SHP77 treated with DMSO at 0.1 percent for 48 hours (cell line): ENCODE measurements at places on chromosomes 4 and X.

DNA sequence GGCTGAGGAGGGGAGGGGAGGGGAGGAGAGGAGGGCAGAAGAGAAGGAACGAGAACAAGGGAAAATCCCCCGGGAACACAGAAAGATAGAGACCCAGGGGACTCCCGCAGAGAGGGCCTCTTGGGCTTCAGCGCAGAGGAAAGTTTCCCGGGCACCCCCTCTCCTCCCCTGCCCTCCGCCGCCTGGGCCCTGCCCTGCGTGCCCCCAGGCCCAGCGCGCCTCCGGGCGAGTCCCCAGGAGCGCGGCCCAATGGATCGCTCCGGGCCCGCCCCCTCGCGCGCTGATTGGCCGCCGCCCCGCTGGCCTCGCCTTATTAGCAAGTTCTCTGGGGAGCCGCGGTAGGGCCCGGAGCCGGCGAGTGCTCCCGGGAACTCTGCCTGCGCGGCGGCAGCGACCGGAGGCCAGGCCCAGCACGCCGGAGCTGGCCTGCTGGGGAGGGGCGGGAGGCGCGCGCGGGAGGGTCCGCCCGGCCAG is at the start of gene MSX1:
Gene MSX1 (plus strand): TSS at position 341 of the 474 bp plus-strand sequence. CDS start 235 bp downstream, outside the sequence.
- DNase-seq, result peak; percentile 38

GRCh38 chrX:147917700-147918695 is 6.3 kb downstream of the FMR1 start:
- no peak for DNase-seq

DNA sequence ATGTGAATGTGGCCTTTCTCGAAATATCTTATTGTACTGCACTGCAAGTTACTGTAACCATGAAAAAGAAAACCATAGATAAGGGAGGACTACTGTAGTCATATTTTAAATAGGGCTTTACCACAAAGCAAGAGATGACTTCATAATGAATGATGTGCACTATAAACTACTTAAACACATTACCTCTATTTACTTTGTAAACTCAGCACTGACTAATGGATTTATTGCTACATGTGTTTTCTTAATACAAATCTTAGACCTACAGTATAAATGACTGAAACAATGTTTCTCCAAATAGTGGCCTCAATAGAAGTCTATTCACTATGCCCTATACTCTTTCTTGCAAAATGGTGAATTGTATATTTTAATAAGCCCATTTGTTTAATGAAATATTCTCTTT is 61.1 kb downstream of the HDX start:
- no peak for DNase-seq

DNA sequence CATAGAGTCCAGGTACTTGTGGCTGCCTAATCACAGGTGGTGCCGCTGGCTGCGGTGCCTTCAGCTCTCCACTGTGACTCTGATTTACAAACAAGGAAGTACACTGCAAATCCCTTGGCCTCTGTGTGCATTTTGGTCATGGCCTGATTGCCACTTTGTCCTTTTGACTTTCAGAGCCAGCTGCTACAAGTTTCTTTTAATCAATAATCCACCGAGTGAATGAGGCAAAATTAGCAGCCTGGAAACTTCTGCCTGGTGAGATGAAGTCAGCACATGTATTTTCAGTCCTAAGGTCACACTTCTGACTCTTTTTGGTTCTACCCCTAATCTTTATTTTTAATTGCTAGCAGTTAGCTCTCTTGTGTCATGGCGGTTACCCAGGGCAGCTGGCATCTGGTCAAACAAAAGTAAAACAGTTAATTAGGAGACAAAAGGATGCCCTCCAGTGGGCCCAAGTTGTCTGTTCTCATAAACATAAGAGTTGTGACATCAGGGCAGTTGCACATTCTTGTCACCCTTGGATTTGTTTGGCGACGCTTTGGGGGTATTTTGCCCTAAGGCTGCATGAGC is 62.3 kb upstream of the LNX1 start:
- peak; percentile 98 for DNase-seq

GRCh38 chrX:40912166-40912565 is 173.1 kb upstream of the USP9X start:
- DNase-seq, result no peak

GRCh38 chr4:148901075-148901705 is 459.0 kb upstream of the NR3C2 start:
- no peak for DNase-seq
